ENCODE measurements at places on chromosomes 1 and 21.
A peak's percentile ranks its signal among the peaks of the same experiment; 100 is the strongest.

GRCh38 chr1:109986054-109986444 is 1.5 kb downstream of the AHCYL1 start:
- no peak for DNase-seq

- peak; percentile 73 for DNase-seq
Observed at GRCh38 chr1:207823880-207824566, 72.2 kb downstream of the CD46 start.

- DNase-seq: no peak
Observed at GRCh38 chr1:190104961-190105360, 372.7 kb downstream of the BRINP3 start.

- no peak for DNase-seq
Observed at GRCh38 chr1:37410815-37411214, 63.6 kb upstream of the ZC3H12A start.
